ENCODE measurements at places on chromosomes 1 and 21.

GRCh38 chr1:236978740-236979139, 25.5 kb downstream of the MT1HL1 start:
- DNase-seq: no peak

- DNase-seq: no peak
These were observed 1.7 kb upstream of the AKT3 start for GRCh38 chr1:243851765-243852164.

- no peak for DNase-seq
These were observed 48.8 kb upstream of the CAMK1G start for GRCh38 chr1:209534496-209535250.

DNA sequence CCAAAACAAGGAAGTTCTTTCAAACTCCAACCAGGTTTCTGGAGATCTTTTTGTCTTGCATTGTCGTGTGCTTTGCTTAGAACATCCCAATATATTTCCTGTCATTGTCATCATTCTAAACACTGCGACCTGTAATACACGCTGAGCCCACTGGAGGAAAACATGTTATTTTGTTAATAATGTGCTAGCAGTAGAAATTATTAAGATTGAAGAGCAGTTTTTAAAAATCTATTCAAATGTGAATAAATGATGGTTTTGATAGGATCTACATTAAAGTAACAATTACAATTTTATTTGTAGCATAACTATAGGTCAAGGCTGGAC, 268.5 kb downstream of the PTPRC start:
- no peak for DNase-seq

- peak; percentile 2 for DNase-seq
These were observed 68.8 kb downstream of the ITGB3BP start for GRCh38 chr1:63454269-63454668.

GRCh38 chr1:46592823-46593222, 11.2 kb downstream of the MKNK1 start:
- DNase-seq: no peak

DNA sequence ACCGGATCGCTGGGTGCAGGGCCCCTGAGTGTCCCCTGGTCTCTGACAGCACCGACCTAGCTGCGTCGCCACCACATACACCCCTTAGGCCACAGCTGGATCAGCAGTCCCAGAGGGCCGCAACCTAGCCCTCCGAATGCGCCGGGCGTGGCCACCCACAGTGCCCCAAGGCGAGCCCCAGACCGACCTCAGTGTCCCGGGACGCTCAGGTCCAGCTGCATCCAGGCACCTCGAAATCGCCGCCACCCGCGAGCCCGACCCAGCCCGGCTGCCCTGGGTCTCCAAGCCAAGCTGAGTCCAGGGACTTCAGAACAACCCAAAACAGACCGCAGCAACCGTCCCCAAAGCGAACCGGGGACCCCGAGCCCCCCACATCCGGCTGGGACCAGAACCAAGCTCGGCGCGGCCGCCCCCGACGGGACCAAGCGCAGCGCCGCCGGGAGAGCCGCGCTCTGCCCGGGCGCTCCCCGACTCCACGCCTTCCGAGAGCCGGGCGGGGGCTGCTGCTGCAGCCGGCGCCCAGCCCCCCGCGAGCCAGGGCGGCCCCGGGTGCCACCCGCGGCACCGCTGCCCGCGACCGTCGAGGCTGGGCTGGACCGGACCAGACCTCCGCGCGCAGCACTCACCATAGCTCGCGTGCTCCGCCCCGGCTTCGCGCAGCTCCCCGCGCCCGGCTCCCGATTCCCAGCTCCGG, 54.6 kb upstream of the ECE1 start:
- DNase-seq: peak; percentile 23

GRCh38 chr1:235885655-235886262, 19.1 kb upstream of the LYST start:
- no peak for DNase-seq

GRCh38 chr1:235947989-235948388, 81.3 kb upstream of the LYST start:
- DNase-seq: no peak

DNA sequence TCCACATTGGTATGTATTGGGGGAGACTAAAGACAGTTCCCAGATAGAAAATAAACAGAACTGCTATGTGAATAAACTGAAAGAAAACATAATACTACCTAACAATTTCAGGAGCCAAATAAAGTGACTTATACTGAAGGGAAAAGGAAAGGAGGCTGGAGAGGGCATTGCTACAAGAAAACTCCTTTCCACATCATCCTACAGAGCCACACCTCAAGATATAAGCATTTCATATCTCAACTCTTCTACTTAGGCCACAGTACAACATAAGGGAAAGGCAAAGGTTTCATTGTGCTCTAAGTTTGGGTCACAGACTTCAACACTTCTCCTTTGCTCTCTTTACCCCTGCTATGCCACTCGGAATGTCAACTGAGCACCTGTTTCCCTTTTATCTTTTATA, 54.9 kb downstream of the ST7L start:
- no peak for DNase-seq

- DNase-seq: no peak
These were observed 38.6 kb upstream of the RCAN3 start for GRCh38 chr1:24463776-24464735.

GRCh38 chr1:117466761-117467160, 99.5 kb downstream of the MAN1A2 start:
- DNase-seq: no peak

- DNase-seq: no peak
These were observed 48.8 kb downstream of the ZFYVE9 start for GRCh38 chr1:52190500-52191252.

- DNase-seq: no peak
These were observed 14.1 kb upstream of the MARK1 start for GRCh38 chr1:220513834-220514233.

- peak; percentile 94 for DNase-seq
These were observed 246.1 kb downstream of the SLC45A1 start for GRCh38 chr1:8563944-8564537.

DNA sequence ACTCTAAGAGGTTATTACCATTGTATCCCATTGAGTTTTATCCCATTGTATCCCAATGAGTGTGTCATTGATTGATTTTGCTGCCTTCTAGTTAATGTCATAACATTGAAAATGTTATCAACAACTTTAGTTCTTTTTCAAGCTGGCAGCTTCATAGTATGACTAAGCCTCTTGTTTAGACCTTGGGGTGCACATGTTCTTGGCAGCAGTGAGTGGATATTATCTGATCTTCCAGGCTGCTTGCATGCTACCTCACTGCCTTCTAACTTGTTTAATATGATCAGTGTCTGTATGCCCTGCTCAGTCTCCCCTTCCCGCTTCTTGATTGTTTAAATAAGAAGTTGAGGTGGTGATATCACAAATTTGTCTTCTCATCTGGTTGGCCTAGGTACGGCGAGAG, 24.6 kb downstream of the NTPCR start:
- no peak for DNase-seq

- peak; percentile 91 for DNase-seq
These were observed 20.9 kb downstream of the S1PR1 start for GRCh38 chr1:101257500-101258325.

Measured in SW480 (cell line).